ENCODE measurements at places on chromosomes 3 and 15.

GRCh38 chr3:21962456-21962855 is 211.4 kb upstream of the ZNF385D start:
- DNase-seq = peak; percentile 22

DNA sequence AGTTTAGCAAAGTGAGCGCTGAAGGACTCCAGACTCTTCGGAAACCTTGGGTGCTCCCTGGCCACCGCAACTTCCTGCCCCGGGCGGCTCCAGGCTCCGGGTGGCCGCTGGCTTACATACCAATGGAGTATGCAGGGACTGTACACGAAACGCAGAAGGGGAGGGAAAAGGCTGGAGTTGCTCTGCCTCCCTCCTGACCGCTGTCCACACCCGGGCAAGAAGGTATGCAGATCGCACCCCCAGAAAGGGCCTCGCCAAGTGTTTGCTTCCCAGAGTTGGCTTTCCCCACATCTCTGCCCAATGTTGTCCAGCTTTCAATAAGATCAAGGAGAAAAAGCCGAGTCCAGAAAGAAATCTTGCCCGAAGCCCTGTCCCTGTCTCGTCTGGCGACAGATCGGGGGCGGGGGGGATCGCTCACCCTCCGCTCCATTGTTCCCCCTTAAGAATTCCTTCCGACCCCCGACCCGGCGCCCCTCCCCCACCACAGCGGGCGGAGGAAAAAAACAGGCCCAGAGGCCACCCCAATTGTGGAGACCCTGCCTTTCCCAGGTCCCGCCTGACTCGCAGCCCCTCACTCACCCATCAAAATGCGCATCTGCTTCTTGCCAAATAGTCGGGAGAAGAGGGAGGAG is 533 bp downstream of the ARF4 start:
- peak; percentile 80 for DNase-seq

DNA sequence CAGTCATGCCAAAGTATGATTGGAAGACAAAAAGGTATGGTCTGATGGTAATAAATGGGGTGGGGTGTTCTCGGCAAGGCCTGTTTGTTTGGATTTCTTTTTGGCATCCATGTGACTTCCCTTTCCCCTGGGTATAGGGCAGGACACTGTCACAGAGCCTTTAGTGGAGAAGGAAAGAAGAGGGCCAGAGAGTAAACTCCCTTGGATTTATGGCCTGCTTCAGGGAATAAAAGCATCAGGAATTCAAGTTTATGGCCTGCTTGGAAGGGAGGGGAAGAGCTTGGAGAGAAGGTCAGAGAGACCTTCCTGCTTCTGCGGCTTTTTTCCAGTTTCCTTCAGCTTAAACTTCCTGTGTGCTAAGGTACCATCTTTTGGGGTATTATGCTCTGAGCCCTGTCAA is 179.4 kb upstream of the ADAMTS9 start:
- no peak for DNase-seq

DNA sequence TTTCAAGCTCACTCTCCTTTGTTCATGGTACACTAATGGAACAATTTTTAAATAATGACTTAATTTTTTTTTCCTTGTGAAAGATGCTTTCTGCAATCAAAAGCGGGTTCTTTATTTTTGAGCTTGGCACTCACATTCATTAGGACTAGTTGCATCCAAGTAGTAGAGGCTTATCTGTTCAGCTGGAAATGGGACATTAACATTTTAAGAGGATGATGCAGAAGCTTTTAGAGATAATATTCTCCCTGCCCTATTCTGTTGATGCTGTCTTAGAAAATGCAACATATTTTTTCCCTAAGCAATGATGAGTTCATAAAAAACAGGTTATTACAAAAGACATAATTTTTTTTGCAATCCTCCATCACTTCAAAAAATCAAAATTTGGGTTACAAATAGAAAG is 900.6 kb downstream of the NTRK3 start:
- DNase-seq = no peak

- no peak for DNase-seq
Observed at GRCh38 chr3:104606812-104607211, 759.9 kb upstream of the ALCAM start.

DNA sequence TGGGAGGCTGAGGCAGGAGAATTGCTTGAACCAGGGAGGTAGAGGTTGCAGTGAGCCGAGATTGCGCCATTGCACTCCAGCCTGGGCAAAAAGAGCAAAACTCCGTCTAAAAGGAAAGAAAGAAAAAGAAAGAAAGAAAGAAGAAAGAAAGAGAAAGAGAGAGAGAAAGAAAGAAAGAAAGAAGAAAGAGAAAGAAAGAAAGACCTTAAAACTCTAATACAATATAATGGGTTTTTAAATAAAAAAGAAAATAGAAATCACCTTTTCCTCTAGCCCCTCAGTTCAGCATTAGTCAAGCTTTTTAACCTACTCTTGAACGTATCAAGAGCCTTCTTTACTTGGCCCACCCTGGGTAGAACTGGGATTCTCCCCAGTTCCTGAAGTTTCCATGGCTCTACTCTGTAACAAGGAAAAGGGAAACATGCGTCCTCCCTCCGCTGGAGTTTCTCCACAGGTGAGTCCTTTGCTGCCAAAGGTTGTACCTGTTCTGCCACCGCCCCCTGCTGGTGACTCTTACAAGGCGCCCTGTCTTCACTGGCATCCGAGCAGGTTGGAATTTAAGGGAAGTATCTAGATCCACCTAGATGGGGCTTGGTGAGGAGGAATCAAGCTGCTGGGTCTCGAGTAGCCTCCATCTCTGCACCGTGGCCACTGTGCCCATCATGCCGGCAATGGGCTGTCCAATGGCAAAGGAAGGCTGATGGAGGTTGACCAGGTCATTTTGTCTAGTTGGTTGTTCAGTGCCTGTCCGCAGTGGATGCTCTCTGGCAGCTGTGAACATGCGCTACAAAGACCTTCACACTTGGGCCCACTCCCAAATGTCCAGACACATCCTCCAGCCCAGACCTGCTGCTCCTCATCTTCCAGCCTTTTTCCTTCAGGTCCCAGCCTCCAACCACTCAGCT is 20.6 kb upstream of the EPHB3 start:
- peak; percentile 79 for DNase-seq

DNA sequence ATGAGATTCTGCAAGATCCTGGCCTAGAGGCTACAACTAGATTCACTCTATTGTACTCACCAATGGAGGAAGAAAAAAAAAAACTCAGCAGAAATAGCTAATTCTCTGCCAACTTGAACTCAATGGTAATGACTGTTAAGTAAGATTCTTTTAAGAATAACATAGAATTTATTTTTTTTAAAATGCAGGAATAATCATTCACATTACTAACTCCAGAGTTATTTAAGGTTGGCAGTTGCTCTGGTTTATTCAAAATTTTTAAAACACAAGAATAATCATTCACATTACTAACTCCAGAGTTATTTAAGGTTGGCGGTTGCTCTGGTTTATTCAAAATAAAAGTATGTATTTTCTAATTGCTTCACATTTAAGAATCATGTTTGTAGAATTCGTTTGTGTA is 1071.9 kb downstream of the IGSF11 start:
- no peak for DNase-seq

DNA sequence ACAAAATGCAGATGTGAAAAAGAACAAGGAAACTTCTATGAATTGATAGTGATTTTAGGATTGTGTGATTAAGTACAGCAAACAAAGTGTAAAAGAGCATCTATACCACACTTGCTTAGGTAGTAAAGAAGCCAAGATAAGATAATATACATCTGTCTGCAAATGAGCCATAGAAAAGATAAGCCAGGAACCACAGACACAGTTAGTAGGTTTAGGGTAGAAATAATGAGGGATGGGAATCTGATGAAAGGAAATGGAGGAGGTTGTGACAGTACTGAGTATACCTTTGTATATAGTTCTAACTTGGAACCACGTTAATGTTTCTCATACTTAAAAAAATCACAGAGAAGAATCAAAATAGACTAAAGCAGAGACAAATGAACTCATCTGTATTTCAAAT is 54.0 kb downstream of the TCF12 start:
- DNase-seq = no peak

- DNase-seq = peak; percentile 18
Observed at GRCh38 chr3:157469561-157470294, 33.1 kb downstream of the PTX3 start.

GRCh38 chr3:131526801-131527347 is 24.1 kb upstream of the MRPL3 start:
- peak; percentile 51 for DNase-seq

- DNase-seq = no peak
Observed at GRCh38 chr3:62208385-62208784, 165.0 kb downstream of the FEZF2 start.

GRCh38 chr3:28348629-28349468 is at the start of the genes AZI2 and ZCWPW2:
Gene AZI2 (minus strand): TSS chr3:28348824. CDS start chr3:28340617, 8,207 bp downstream.
Gene ZCWPW2 (plus strand): TSS chr3:28348721. CDS start chr3:28413069, 64,348 bp downstream.
- DNase-seq = peak; percentile 98

DNA sequence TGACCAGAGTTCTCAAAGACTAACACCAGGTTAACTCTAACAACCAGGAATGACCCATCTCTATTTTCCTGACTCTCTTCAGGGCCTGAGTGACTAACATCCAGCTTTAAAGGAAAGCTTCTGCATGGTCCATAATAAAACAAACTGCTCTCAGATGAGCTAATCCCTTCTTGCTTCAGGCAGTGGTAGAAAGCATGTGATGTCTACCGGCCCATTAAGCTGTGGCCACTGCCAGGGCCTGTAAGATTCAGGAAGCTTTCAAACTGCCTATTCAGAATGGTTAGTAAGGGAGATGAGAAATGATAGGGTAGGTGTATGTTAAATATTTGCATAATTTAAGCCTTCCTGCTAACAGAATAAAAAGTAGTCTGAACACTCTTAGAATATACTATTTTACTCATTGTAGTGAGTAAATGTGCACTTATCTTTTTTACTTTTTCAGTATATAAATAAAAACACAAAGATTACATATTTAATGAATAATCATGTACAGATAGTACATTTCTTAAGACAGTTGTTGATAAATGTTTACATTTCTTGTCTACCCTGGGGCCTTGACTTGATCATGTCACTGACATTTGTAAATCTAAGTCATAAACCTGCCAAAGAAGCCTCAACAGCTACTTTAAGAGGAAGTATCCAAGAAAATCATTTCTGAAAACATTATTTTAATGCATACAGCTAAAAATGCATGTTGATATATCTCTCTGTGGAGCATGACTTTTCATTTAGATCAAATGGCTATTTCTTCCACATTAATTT is 222.0 kb downstream of the MCTP2 start:
- DNase-seq = no peak

DNA sequence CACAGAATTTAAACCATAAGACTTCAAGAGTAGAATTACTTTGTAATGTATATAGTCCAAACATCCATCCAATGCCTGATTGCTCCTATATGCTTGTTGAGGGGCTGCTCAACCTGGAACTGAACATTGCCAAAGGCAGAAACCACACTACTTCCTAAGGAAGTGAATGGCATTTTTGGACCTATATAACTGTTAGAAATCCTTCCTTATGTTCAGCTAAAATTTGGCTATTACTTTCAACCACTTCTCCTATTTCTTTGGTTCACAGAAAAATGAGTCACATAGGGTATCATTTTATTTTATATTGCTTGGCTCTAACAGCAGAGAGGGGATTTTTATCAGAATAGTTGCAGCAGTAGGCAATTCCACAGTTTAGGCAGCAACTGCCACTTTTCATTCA is 342.1 kb downstream of the SLC9A9 start:
- peak; percentile 91 for DNase-seq

GRCh38 chr3:23406601-23407000 is 203.5 kb downstream of the UBE2E2 start:
- no peak for DNase-seq

DNA sequence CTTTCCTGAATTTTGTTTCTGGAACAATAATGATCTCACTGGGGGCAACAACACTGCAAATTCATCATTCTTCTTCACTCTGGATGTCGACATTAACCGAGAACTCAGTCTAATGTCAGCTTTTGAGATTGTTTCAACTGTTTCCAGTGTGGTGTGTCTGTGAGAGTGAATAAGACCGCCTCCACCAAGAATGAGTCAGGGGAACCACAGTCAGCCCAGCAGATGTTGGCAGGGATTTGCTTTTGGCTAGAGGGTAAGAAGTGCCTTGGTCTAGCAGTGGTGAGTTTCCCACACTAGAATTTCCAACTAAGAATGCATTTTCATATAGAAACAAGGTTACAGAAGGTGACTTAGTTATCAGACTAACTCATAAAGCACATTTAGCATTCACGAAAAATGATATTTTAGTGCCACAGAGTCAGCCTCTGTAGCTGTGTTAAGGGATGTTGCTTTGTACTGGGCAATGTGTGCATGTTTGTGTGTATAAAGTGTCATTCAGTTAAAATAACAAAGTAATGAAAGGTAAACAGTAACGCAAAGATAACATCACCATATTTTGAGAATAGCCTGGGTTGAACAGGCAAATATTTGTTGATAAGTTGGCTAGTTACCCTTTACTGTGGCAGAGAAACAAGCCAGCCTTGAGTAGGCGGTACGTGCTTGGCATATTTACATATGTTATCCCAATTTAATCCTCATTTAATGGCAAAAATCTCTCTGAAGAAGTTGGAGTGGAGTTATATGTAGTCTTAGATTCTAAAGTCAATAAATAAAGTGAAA is 33.8 kb downstream of the DRD3 start:
- peak; percentile 19 for DNase-seq

DNA sequence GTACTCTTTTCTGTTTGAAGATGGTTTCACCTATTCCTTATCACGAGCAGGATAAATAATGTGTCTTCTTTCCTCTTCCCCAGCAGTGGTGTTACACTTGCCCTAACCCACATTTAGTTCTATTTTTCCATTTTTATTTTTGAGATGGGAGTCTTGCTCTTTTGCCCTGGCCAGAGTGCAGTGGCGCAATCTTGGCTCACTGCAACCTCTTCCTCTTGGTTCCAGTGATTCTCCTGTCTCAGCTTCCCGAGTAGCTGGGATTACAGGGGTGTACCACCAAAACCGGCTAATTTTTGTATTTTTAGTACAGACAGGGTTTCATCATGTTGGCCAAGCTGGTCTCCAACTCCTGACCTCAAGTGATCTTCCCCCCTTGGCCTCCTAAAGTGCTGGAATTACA is 372.4 kb downstream of the FOXP1 start:
- DNase-seq = no peak

DNA sequence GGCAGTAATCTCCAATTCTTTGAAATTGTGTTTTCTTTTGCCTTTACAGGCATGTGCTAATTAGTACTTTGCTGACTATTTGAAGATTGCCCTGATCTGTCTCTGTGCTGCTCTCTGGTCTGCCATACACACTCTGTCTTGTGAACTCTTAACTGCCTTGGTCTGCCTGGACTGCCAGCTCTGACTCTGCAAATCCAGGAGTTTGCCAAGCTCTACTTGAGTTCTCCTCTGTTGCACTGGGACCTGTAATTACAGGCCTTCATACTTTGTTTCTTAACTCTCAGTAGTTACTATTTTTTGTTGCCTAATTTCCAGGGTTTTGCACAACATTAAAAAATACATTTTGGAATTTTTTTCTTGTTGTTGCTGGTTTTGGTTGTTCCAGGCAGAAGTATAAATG is 155.0 kb downstream of the RSRC1 start:
- DNase-seq = no peak
